Fibroblast of skin of left quadriceps (primary cell): ENCODE measurements at places on chromosomes 12 and 14.

GRCh38 chr12:29707846-29708245 is 75.9 kb downstream of the TMTC1 start:
- DNase-seq, result no peak

DNA sequence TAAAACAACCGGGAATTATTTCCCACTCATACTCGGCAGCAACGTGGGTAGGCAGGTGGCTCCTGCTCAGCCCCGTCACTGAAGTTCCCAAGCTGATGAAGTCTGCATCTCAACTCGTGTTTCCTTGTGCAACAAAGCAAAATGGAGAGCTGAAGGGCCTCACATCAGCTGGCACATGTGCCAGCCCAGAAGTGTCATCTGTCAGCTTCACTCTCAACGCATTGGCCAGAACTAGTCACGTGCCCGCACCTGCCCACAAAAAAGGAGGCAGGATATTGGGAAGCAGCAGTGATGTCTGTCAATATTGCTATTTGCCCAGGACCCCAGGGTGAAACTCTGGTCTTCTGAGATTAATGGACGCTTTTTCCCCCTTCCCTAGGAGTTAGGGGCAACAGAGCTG is 344.0 kb downstream of the BCL11B start:
- no peak for DNase-seq

DNA sequence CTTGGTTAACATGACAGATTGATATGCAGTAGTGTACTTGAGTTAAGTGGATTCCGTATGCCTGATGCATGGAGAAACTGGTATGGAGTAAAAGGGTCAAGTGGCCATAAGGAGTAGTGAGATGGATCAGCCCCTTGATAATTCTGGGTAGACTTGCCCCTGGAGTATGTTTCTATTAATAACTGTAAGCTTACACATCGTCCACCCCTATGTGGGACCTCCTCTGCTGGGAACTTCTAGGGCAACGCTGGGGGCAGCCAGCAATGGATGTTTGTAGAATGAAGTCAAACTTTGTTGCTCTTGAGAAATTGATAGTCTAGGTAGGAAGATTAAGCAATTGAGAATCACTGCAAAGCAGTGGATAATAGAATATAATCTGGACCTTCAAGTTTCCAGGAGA is 3.5 kb downstream of the C12orf75 start:
- DNase-seq, result peak; percentile 49

DNA sequence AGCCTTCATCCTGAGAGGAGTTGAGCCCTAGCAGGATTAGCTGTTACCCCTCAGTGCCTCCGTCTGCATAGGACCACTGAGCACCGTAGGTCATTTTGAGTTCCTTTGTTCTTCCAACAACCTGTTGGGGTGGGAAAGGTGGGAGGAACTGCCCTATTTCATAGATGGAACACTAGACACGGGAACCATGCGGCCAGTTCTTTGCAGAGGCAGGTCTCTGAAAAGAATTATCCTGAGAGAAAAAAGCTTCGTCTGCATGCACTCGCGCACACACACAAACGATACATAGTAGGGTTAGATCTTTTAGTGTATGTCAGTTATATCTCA is 28.5 kb downstream of the TRAFD1 start:
- no peak for DNase-seq

DNA sequence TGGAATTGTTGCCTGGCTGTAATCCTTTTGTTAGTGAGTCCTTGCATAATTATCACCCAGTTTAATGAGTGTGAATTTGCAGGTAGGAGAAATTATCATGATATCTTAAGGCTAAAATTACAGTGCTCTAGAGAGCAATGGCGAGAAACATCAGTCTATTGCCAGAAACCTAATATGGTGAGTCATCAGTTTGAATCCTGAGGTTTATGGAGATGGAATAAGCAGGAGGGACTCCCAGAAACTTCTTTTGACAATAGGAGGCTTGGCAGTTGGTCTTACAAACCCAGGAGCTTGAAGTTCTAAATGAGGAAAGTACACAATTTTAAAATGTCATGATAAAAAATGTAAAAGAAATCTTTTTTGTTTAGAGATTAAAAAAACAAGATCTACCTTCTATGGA is 31.5 kb upstream of the CRADD start:
- DNase-seq, result peak; percentile 29

DNA sequence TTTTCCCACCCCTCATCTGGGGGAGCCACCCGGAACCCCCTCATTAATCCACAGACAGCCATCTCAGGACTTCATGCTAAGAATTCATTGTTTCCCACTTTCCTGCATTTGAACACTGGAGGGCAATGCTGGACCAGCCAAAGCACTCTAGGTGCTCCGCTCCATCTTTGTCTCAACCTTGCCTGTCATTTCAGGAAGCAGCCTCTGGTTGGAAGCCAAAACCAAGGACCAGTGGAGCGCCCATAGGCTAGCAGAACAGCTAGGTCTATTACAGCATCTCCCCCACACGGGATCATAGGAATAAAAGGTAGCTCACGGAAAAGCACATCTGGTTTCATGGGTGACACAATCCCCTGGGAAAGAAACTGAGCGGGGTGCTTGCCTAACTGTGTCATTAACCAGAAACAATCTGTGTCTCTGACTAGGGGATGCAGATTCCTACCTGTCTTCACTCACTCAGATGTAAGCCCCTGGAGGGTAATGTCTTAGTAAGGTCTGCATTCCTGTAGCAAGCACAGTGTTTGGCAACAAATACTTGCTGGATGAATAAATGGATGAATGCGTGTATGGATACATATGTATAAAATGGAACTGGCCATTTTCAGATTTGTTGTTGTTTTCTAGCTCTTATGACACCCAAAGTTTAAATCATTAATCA is 197.0 kb downstream of the DAD1 start:
- peak; percentile 48 for DNase-seq

DNA sequence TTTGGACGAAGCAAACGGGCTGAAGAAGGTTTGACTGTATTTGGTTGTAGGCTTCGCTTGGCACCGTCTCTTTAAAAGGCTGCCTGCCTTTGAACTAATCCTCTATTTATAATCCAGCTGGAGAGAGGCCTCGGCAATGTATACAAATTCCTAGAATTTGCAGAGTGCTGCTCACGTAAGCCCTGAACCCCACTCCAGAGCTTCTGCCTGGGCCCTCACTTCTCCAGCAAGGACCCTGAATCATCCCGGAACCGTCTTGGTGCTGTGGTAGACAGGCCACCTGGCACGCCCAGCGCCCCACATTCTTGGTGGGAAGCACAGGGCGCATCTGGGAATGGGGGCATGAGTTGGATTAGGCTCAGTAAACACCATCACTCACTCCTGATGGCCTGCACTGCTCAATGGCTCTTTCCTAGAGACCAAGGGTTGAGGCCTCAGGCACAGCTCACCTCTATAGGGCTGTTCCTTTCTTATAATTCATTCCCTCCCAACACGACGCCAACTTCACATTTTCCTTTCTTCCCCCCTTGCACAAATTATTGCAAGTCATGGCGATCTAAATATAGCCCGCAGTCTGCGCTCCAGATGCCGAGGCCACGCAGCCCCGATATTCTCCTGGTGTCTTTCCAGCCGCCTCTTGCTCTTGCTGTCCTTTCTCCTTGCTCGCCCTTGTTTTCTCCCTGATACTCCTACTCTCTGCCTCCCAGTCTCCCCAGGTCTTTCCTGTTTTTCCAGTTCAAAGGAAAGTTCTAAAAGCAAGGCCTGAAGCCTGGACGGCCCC is 141.0 kb downstream of the ZFP36L1 start:
- DNase-seq, result peak; percentile 44

DNA sequence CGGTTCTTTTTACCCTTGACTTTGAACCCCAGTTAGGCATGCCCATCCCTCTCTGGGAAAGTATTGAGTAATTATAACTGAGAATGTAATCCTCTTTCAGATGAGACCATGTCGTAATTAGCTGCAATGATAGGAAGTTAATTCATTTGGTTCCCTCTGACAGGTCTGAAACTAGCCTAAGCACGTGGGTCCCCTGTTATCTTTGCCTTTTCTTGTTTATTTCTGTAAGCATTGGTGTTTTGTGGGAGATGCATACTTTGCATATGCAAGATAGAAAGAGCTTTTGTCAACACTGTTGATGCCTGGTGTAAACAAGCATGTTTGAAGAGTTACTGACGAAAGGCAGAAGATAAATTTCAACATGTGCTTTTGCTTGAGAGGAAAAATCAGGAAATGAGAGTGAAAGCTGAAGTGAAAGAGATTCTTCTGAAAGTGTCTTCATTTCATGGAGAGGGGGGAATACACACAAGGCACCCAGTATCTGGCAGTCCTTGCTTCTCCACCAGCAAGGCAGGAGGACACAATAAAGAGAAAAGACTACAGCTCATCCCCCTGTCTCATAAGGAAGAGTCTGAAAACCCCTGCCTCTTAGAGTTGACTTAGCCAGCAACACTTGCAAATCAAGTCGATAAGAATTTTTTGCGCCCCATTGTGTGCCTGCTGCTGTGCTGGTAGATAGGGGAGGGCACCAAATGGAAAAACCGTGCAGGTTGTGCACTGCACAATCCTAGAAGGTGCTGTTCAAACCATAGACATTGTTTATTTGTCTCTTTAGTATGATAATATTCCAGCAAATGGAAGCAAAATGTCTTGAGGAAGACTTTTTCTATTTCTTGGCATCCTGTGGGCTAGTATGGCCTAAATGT is 77.8 kb downstream of the SLC24A4 start:
- DNase-seq, result no peak

DNA sequence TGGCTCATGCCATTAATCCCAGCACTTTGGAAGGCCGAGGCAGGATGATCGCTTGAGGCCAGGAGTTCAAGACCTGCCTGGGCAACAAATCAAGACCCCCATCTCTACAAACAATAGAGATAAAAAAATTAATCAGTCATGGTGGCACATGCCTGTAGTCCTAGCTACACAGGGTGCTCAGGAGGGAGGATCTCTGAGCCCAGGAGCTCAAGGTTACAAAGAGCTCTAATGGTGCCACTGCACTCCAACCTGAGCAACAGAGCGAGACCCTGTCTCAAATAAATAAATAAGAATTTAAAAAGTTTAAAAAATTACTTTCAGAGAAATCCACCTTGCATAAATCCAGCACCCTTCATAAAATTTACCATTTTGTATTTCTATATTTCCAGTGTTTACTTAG is 2.2 kb downstream of the KLRF1 start:
- no peak for DNase-seq

- DNase-seq, result no peak
Observed at GRCh38 chr14:51550636-51551035, 101.1 kb upstream of the FRMD6 start.

- no peak for DNase-seq
Observed at GRCh38 chr12:53076461-53076860, 2.7 kb downstream of the SPRYD3 start.

DNA sequence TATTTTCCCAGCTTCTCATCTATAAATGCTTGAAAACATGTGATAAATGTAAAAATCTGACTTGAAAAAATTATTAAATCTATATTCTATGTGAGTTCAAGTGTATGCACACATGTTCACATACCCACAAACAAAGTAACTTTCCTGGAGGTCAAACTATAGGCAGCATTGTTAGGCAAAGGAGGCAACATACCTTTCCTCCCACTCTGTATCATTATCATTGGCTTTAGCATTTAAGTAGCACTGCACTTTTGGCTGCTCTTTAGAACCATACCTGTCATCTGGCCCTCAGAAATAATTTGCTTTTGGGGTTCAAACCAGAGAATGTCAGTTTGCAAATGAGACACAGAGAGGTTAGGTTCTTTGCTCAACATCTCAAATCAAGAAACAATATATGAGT is 102.4 kb upstream of the CCDC196 start:
- DNase-seq, result no peak

- no peak for DNase-seq
Observed at GRCh38 chr14:27242874-27243273, 645.0 kb upstream of the NOVA1 start.

- no peak for DNase-seq
Observed at GRCh38 chr14:23566778-23567185, 809 bp downstream of the AP1G2 start.

- no peak for DNase-seq
Observed at GRCh38 chr12:132167611-132168310, 23.5 kb downstream of the NOC4L start.

DNA sequence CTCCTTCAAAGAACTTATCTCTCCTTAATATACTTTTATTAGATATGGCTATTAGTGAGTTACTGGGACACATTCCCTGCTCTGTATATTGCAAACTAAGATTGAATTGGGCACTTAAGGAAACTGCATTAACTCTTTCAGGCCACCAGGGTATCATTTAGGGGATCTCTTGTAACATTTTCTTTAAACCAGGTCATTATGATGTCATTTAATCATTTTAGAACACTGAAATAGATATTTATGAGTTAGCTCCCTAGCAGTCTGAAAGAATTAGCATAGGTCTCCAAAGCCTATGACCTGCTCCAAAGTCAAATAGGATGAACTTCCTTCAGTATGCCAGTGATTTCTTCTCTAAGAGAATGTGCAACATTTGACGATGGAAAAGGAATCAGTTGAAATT is 506.9 kb downstream of the FOXG1 start:
- no peak for DNase-seq

- DNase-seq, result no peak
Observed at GRCh38 chr12:32542428-32543229, 136.5 kb upstream of the DNM1L start.

GRCh38 chr14:50677527-50678063 is 9.5 kb upstream of the SAV1 start:
- DNase-seq, result peak; percentile 59

- peak; percentile 75 for DNase-seq
Observed at GRCh38 chr12:27573972-27574371, 50.0 kb downstream of the PPFIBP1 start.

DNA sequence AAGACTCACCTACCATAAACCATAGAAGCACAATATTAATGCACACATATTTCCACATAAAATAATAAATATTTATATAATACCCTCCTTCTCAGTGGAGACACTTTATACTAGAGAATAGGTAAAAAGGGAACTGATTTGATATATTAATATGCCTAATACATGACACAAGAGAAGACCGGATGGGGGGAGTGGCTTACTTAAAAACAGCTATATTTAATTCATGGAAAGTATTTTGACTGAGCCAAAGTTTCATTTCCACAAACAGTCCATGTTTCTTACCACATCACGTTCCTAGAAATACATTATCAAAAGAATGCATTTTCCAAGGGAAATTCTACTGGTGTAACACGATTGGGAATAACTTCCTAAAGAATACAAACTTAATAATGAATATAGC is 63.4 kb downstream of the ITPR2 start:
- DNase-seq, result no peak

DNA sequence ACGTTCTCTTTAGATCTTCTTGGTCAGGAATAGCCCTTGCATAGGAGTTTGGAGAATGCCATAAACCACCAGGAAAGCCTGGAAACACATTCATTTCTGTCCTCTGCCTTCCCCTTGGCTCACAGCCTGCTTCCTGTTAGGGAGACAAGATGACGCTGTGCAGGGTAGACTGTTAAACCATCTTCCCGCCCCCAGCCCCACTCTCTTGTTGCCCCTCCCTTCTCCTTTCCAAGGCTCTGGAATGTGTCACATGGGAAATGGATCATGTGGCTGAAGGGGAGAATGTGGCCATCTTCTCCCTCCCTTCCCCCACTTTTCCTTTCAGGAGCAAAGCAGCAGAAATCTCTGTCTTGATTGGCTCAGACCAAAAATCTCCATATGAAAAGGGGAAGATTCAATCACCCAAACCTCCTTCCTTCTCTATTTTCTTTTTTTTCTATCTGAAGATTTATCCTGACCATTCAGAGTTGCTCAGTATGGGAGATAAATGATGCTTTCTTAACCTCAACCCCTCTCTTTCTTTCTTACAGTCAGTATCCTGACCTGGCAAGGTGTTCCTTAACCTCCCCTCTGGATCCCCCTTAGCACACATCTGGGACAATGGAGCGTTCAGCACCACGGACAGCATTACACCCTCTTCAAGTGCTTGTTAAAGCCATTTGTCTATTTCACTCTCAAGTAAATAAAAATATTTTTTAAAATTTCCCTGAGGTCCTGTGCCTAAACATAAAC is 11.4 kb downstream of the GPR19 start:
- DNase-seq, result no peak
